GM12891 (cell line): ENCODE measurements at places on chromosomes 12 and 14.

GRCh38 chr14:41805633-41806032 lies 199.0 kb downstream of the LRFN5 start:
- no peak for DNase-seq

DNA sequence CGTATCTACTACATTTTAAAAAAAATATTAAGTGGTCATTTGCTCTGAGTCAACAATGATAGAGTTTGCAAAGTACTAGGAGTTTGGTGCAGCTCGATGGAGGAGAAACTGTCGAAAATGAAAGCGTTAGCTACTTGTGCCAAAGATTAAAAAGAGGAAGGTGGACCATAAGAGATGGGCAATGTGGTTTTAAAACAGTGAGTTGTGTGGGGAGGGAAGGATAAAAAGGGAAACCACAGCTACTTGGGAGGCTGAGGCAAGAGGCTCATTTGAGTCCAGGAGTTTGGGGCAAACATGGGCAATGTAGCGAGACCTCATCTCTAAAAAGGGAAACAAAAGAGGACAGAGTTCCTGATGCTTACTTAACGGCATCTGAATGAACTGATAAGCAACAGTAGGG lies 18.2 kb upstream of the STRAP start:
- DNase-seq: no peak

- DNase-seq: no peak
Observed at GRCh38 chr12:79000501-79000900, 135.9 kb downstream of the SYT1 start.

GRCh38 chr12:3313066-3313465 lies 177.9 kb upstream of the PRMT8 start:
- DNase-seq: no peak

DNA sequence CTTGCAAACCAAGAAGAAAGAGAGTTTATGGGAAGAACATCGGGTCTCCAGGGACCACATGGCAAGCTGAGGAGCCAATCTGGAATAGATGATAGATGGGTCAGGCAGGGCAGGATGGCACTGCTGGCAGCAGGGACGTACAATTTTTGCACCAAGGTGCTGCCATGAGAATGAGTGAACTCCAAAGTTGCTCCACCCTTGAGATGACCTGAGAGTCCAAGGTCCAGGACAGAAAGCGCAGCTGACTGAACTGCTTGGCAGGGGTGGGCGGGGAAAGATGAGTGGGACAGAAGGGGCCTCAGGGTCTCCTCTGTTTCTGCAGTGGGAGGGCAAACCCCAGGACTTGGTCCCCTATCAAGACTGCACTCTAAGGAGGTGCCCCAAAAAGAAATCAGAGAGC lies 136.7 kb upstream of the GSC start:
- DNase-seq: no peak

GRCh38 chr14:54322246-54322645 lies 74.6 kb upstream of the CDKN3 start:
- DNase-seq: no peak

GRCh38 chr14:102951034-102951433 lies 28.6 kb downstream of the AMN start:
- no peak for DNase-seq
